Activated CD8-positive, alpha-beta memory T cell treated with anti-CD3 and anti-CD28 coated beads, Interleukin-2, amount 10 ng/mL, durations not matched to agents 7 days and 5 days (primary cell): ENCODE measurements at places on chromosomes 7 and 10. TPM values are rescaled to one million over a fixed set of nuclear protein-coding genes. Genes with fewer than 3 reads are reported as not detected.

DNA sequence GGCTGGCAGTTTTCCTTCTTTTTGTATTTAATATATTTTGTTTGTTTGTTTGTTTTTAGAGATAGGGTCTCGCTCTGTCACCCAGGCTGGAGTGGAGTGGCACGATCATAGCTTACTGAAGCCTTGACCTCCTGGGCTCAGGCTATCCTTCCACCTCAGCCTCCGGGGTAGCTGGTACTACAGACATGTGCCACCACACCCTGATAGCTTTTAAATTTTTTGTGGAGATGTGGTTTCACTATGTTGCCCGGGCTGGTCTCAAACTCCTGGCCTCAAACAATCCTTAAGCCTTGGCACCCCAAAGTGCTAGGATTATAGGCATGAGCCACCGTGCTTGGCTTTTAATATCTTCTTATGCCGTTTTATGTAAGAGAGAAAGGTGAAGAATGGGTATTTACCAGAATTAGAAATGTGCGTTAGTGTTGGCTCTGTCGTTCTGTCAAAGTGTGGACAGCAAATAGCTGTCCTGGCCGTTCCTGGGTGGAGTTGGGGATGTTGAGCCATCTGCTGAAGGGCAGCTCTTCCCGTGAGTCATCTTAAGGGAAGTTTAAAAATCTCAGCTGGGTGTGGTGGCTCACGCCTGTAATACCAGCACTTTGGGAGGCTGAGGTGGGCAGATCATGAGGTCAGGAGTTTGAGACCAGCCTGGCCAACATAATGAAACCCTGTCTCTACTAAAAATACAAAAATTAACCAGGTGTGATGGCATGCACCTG is 14.8 kb downstream of the OGDH start:
- no peak for DNase-seq
- peak overlapping the region; percentile 99 for H3K27ac ChIP-seq
- peaks cover 53% of the 10 kb centered on the region for H3K36me3 ChIP-seq
- H3K27me3 ChIP-seq: no peaks in the 10 kb centered on the region
- peaks cover 92% of the 10 kb centered on the region for H3K4me1 ChIP-seq

The ANKRD61 gene
- 0.38 TPM for total RNA-seq

The JCAD gene
- 0.58 TPM for total RNA-seq

DNA sequence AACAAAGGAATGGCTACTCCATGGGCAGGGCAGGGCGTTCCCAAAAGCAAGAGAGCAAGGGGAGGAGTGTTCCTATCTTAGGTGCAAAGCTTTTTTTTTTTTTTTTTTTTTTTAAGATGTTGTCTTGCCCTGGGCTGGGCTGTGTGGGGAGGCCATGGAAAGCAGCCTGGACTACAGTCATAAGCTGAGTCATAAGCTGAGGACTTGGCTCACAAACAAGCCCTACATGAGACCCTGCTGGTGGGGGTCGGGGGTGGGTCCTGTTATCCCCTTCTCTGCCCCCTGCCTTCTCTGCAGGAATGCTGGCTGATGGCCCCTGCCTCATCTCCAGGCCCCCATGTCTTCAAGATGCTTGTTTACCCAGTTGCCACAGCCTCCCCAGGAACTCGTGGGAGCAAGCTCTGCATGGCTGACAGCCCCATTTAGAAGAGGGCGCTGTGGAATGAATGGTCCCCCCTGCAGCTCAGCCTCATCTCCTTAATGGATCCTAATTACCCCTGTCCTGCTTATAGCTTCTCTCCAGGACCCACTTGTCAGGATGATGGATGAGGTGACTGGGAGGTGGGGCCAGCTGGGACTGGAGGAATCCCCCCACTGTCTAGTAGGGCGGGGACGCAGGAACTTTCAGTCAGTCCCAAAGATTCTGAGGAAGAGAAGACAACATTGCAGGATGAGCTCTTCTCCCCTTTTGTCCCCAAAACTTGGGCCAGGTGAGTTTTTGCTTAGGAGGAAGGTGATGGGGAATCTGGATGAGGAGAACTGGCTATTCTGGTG is 340.8 kb upstream of the PODXL start:
- no peak for DNase-seq
- H3K27ac ChIP-seq: no peak overlapping the region
- no peak overlapping the region for H3K4me3 ChIP-seq
- H3K27me3 ChIP-seq: peaks cover 2% of the 10 kb centered on the region

- H3K36me3 ChIP-seq: no peaks in the 10 kb centered on the region
- peak; percentile 41 for DNase-seq
- H3K27ac ChIP-seq: no peak within 1 kb of the TSS
- peaks cover 7% of the 10 kb centered on the region for H3K4me1 ChIP-seq
- peaks cover 31% of the 10 kb centered on the region for H3K27me3 ChIP-seq
Observed at GRCh38 chr7:90211391-90212148, at the start of gene STEAP2. TSS of gene STEAP2 (plus strand) at chr7:90211740. CDS start at chr7:90225083, 13,343 bp downstream.

The ZCWPW1 gene
- 2.6 TPM for total RNA-seq

The C7orf57 gene
- total RNA-seq: 0.12 TPM

DNA sequence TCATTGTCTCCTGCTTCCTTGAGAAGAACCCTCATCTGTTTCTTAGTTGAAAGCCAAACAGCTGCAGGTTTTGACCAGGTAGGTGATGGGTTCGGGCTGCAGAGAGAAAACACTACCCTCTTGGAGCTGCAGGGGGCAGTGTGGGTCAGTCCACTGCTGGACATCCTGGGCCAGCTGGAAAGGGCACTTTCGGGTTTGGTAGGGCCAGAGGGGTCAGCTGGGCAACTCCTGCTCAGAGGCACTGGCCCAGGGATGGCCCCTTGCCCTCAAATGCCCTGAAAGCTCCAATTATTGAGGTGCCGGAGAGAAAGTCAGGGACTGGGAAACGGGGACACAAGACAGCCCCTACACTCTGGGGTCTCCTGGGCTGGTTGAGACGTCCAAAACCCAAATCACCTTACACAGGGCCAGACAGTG is 90.7 kb downstream of the MKI67 start:
- peak; percentile 71 for DNase-seq
- H3K36me3 ChIP-seq: no peaks in the 10 kb centered on the region
- H3K27ac ChIP-seq: no peak overlapping the region
- peaks cover 2% of the 10 kb centered on the region for H3K4me1 ChIP-seq

DNA sequence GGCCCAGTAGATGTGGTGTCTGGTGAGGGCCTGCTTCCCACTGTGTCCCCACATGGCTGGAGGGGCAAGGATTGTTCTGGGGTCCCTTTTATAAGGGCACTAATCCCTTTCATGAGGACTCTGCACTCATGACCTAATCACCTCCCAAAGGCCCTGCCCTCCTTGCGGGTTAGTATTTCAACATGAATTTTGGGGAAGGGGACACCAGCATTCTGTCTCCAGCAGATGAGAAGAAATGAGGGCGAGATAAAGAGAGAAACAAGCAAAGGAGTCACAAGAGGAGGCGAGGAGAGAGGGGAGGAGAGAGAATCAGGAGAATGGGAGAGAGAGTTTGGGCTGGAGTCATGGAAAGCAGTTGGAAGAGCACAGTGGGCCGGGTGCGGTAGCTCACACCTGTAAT is 83.7 kb downstream of the C10orf105 start:
- no peak for DNase-seq
- peaks cover 4% of the 10 kb centered on the region for H3K4me1 ChIP-seq
- no peak overlapping the region for H3K27ac ChIP-seq
- no peaks in the 10 kb centered on the region for H3K36me3 ChIP-seq
- H3K4me3 ChIP-seq: no peak overlapping the region

DNA sequence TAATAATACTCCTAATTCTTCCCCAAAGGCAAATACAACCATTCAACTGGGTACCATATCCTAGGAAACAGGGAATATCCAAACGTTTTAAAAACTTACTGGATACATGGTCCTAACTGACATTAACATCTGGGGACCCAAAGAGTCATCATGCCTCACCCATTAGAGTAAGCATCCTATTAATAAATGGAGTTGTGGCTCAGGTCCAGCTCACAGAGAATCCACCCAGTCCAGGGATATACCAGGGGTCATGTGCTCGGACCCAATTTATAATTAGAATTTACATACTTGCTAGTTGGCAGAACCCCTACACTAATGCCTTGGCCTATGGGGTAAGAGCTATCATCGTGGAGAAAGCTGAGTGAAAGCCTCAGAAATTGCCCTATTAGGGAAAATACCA is 670.0 kb downstream of the XPNPEP1 start:
- H3K4me1 ChIP-seq: no peaks in the 10 kb centered on the region
- H3K27me3 ChIP-seq: no peaks in the 10 kb centered on the region
- H3K27ac ChIP-seq: no peak overlapping the region
- H3K4me3 ChIP-seq: no peak overlapping the region
- H3K36me3 ChIP-seq: no peaks in the 10 kb centered on the region

DNA sequence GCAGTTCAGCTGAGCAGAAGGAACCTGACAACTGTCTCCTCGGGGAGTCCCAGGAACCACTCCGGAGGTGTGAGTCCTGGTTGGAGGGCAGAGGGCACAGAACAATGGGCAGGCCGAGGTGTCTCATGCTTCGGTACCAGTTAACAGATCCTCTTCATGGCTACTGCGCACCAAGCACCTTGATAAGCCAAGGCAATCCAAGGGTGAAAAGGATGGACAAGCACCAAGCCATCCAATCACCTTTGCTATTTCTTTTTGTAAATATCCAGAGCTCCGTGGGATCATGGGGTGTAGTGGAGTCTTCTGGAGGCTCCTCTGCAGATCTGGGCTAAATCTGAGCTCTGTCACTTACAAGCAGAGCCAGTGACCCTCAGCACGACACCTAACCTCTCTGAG is 233.5 kb downstream of the WDR11 start:
- H3K4me1 ChIP-seq: no peaks in the 10 kb centered on the region
- no peak overlapping the region for H3K4me3 ChIP-seq
- H3K27ac ChIP-seq: no peak overlapping the region
- no peaks in the 10 kb centered on the region for H3K36me3 ChIP-seq
- no peak for DNase-seq

The MICU1 gene
- total RNA-seq: 25.9 TPM

GRCh38 chr10:43210556-43210955 is 56.3 kb downstream of the RASGEF1A start:
- H3K36me3 ChIP-seq: no peaks in the 10 kb centered on the region
- H3K4me1 ChIP-seq: no peaks in the 10 kb centered on the region
- no peak overlapping the region for H3K27ac ChIP-seq

The KCP gene
- 0.52 TPM for total RNA-seq

DNA sequence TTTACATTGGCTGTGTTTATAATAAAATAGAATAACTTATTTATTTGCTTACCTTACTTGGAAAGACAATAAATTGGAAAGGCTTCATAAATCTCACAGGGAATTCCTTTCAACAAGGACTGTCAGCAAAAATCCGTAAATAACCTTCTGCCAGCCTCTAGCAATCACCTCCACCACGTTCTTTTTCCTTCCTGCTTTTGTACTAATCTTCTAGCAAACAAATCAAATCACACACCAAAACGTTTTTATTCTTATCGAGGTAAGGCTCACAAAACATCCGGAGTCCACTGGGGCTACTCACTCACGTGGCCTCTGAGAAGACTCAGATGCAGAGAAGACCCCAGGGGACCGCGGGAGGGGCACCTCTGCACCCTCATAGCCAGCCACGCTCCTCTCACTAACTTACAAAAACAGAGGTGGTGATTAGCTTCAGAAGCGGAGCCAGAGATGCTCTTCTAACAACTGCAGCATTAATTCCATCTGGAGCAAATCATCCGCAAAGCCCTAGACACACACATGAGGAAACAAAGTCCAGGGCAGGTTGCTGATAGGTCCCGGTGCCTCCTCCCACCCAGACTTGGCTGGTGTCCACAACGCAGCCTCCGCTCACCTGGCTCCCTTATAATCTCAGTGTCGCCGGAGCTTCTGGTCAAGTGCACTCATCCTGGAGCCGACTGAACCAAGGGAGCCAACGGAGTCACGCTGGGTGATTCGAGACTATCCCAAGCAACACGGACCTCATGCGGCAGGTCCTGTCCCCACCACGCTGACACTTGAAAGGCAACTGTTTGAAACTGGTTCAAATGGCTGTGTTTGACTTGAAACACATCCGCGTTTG is 22.5 kb downstream of the CTBP2 start:
- no peak overlapping the region for H3K4me3 ChIP-seq
- no peak for DNase-seq
- no peaks in the 10 kb centered on the region for H3K27me3 ChIP-seq
- H3K4me1 ChIP-seq: no peaks in the 10 kb centered on the region
- H3K36me3 ChIP-seq: no peaks in the 10 kb centered on the region

- H3K4me1 ChIP-seq: no peaks in the 10 kb centered on the region
- no peak overlapping the region for H3K27ac ChIP-seq
- no peaks in the 10 kb centered on the region for H3K36me3 ChIP-seq
Observed at GRCh38 chr7:155322530-155322929, 24.9 kb downstream of the INSIG1 start.

- no peaks in the 10 kb centered on the region for H3K4me1 ChIP-seq
- H3K4me3 ChIP-seq: no peak overlapping the region
- H3K27ac ChIP-seq: no peak overlapping the region
- DNase-seq: no peak
- no peaks in the 10 kb centered on the region for H3K27me3 ChIP-seq
Observed at GRCh38 chr10:36725581-36726520, 399.5 kb upstream of the ANKRD30A start.

The UNCX gene
- not detected for total RNA-seq

DNA sequence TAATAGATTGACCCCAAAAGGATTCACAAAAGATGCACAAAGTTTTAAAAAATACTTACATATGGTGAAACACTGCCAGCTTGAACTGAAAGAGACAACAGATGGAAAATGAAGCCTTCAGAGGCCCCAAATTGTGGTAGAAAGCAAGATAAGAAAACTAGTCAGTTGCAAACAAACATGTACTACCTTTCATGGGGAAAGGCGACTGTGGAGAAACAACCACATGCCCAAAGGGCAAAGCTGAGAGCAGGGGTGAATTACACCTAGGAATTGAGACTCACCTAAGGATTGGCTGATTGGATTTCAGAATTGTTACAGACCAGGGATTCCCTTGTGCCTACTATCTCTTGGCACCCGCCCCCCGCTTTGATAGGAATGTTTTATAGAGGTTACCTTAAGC is 13.1 kb downstream of the EPC1 start:
- H3K27me3 ChIP-seq: no peaks in the 10 kb centered on the region
- no peak for DNase-seq
- peaks cover 78% of the 10 kb centered on the region for H3K4me1 ChIP-seq
- peak overlapping the region; percentile 81 for H3K27ac ChIP-seq

The PPP1R17 gene
- not detected for total RNA-seq

The TAS2R16 gene
- total RNA-seq: not detected

GRCh38 chr7:148419856-148420832 is 170.4 kb upstream of the C7orf33 start:
- peaks cover 47% of the 10 kb centered on the region for H3K27me3 ChIP-seq
- H3K4me3 ChIP-seq: no peak overlapping the region
- no peak for DNase-seq
- H3K36me3 ChIP-seq: no peaks in the 10 kb centered on the region

- H3K36me3 ChIP-seq: peaks cover 3% of the 10 kb centered on the region
- no peak for DNase-seq
- H3K4me1 ChIP-seq: peaks cover 7% of the 10 kb centered on the region
- H3K27ac ChIP-seq: peak overlapping the region; percentile 32
- no peak overlapping the region for H3K4me3 ChIP-seq
Observed at GRCh38 chr10:117543225-117544003, 868 bp downstream of the EMX2 start.

The UCMA gene
- not detected for total RNA-seq

- H3K36me3 ChIP-seq: no peaks in the 10 kb centered on the region
- H3K4me3 ChIP-seq: no peak overlapping the region
- no peak for DNase-seq
- no peak overlapping the region for H3K27ac ChIP-seq
- no peaks in the 10 kb centered on the region for H3K4me1 ChIP-seq
- no peaks in the 10 kb centered on the region for H3K27me3 ChIP-seq
Observed at GRCh38 chr7:15567652-15568051, 5.8 kb upstream of the AGMO start.

The OR9A2 gene
- not detected for total RNA-seq
